ENCODE measurements at places on chromosomes 5 and 9. TPM values are rescaled to one million over a fixed set of nuclear protein-coding genes. Genes with fewer than 3 reads are reported as not detected.

PCDHA1 gene
- not detected for total RNA-seq

- DNase-seq = no peak
These were observed 198.9 kb upstream of the SGCD start for GRCh38 chr5:156128026-156128425.

SMIM3 gene
- total RNA-seq = 33.0 TPM

ACTBL2 gene
- total RNA-seq = not detected

- DNase-seq = no peak
These were observed 82.1 kb downstream of the SLF1 start for GRCh38 chr5:94700592-94700991.

GRCh38 chr5:174655351-174655750, 69.0 kb upstream of the MSX2 start:
- no peak for DNase-seq

GFPT2 gene
- total RNA-seq = 0.36 TPM

GRCh38 chr9:123318202-123318601, 37.8 kb upstream of the CRB2 start:
- DNase-seq = no peak
